Mesothelial cell of epicardium (in vitro differentiated cells): ENCODE measurements at places on chromosomes 7 and 10. TPM values are rescaled to one million over a fixed set of nuclear protein-coding genes. Genes with fewer than 3 reads are reported as not detected.

The GNG11 gene
- 5.8 to 6.7 TPM (median 6.4 TPM) in 3 replicates for total RNA-seq

The MAGI2 gene
- total RNA-seq: 36.9 to 38.4 TPM (median 37.8 TPM) in 3 replicates

The VIPR2 gene
- 0.04 to 0.20 TPM (median 0.14 TPM) in 3 replicates for total RNA-seq

DNA sequence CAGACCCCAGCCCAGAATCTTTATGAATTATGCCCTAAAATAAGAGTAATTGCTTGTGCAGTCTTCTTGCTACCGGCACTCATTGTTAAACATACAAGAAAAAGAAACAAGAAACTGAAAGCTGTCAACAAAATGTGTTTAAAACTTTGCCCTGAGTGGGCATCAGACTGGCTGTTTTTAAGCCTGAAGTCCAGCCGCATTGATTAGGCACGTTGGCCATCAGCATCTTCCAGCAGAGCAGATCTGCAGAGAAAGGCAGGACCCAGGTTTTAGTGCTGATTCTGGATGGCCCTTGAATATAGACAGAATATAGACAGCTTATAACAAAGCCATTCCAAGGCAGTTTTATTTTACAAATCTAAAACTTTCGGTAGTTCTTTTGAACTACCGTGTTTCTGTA, 102.8 kb downstream of the POLL start:
- H3K27ac ChIP-seq: no peak overlapping the region
- no peak for DNase-seq
- peaks cover 33% of the 10 kb centered on the region for H3K27me3 ChIP-seq
- peaks cover 20% of the 10 kb centered on the region for H3K4me1 ChIP-seq

The CCDC3 gene
- total RNA-seq: 5.2 to 5.7 TPM (median 5.4 TPM) in 3 replicates
